ENCODE measurements at places on chromosomes 7 and 10.

DNA sequence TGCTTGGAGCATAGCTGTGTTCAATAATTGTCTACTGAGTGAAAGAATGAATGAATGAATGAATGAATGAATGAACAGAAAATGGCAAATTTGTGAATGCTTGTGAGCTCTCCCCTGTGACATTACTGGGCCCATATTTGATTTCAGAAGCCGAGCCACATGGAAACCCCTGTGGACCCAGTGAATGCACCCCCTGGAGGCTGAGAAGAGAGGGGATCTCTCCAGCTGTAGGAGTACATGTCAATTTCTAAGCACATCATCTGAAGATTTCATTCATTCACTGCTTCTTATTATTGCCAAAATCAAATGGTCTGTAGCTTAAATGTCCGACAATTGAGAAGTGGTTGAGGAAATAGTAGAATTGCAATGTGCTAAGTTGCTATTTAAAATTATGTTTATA is 58.3 kb upstream of the DOCK1 start:
- no peak for DNase-seq

DNA sequence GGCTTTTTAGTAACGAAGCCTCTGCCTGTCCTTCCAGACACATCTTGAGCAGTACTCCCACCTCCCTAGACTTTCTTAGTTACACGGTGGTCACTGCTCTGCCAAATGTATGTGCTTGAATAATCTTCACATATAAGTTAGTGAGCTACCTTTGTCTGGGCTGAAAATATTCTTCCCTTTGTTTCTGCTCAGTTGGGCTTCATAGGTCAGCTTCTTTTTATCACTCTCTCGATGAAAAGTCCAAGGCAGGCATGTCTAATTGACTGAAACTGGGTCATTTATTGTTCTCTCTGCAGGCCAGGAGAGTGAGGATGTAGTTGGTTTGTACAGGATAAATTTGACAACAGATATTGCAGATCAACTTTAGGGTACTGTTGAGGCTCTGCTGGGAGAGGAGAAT is 636.7 kb upstream of the IGFBP3 start:
- DNase-seq: no peak

DNA sequence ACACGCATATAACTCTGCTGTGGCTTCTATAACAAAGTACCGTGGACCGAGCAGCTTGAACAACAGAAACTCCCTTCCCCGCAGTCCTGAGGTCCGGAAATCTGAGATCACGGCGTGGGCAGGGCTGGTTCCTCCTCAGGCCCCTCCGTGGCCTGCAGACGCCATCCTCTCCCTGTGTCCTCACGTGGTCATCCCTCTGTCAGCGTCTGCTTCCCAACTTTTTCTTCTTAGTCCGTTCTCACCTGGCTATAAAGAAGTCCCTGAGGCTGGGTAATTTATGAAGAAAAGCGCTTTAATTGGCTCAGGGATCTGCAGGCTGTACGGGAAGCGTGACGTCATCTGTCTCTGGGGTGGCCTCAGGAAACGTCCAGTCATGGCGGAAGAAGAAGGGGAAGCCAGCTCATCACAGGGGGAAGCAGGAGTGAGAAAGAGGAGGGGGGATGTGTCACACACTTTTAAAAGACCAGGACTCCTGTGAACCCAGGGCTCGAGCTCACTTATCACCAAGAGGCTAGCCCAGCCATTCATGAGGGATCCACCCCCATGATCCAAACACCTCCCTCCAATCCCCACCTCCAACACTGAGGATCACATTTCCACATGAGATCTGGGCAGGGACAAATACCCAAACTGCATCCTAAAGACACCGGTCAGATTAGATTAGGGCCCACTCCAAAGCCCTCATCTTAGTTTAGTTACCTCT is 91.2 kb upstream of the INSIG1 start:
- DNase-seq: peak; percentile 56

GRCh38 chr10:78755063-78755701 is 313.6 kb upstream of the ZMIZ1 start:
- DNase-seq: no peak

DNA sequence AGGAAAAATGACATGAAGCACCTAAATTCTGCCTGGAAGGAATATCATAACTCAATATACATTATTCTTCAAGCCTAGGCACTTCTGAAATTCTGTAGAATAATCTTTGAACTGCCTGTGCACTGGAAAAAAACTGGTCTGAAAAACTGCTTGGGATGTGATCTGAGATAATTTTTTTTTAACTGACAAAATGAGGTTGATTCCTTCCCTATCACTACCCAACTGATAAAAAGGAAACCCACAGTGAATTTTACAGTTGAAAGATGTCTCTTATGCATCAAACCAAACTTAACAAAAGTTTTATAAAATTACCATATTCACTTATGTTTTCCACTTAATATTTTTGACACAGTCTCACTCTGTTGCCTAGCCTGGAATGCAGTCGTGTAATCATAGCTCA is 67.2 kb upstream of the FAM133B start:
- DNase-seq: no peak

DNA sequence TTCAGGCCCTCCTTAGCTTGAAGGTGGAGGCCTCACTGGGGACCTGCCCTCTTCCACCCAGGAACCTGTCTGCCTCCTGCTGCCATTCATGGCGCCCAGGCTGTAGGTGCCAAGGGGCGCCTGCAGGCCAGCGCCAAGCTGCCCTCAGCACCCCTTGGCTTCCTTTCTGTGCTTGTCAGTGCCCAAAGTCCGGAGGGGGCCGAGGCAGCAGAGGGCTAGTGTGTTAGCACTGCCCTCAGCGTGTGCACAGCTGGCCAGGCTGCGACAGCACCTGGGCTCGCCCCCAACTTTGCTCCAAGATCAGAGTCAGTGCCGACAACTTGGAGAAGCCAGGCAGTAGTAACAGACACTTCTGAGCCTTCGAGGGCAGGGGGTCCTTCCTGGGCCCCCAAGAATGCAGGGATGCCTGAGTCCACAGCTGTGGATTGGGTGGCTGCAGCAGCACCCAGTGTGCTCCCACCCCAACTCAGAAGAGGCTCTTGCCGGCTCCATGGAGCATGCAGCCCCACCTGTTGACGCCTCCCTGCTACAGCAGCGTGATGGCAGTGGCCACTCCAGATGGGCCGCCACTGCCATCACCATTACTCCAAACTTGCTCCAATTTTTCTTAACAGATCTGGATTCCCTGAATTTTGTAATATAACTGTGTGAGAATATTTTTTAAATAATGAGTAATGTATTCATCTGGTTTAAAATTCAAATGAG is 41.7 kb downstream of the CACUL1 start:
- no peak for DNase-seq

GRCh38 chr7:98075801-98076200 is 30.9 kb upstream of the LMTK2 start:
- DNase-seq: no peak

DNA sequence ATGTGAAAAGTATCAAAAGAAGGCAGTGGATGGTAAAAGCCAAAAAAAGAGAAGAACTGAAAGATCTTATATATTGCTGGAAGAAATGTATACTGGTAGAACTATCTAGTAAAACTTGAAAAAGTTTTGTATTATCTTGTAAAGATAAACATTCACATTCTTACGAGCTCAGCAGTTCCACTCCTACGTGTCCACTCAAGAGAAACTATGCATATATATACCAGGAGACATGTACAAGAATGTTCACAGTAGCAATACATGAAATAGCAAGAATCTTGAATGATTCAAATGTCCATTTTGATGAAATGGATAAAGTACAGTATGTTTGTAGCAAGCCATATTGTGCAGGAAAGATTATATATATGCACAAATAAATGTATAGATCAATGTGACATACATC is 155.0 kb downstream of the RNF133 start:
- DNase-seq: no peak

- no peak for DNase-seq
Observed at GRCh38 chr10:74898201-74898976, 72.0 kb downstream of the KAT6B start.

DNA sequence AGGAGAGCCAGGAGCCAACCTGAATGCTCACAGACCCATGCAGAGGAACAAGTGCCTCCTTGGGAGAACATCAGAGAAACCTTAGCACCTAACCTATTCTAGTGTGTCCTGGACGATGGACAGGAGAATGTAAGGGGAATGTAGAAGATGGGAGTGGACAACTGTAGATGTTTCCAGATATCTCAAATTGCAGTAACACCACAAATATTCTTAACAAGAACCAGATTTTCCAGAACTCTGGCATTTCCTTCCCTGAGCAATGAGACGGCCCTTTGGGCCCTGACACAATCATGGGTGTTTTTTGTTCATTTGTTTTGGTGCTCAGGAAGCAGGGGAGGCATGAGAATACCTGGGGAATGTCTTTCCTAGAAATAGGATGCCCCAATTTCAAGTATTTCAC is 196.1 kb upstream of the PRSS1 start:
- no peak for DNase-seq

DNA sequence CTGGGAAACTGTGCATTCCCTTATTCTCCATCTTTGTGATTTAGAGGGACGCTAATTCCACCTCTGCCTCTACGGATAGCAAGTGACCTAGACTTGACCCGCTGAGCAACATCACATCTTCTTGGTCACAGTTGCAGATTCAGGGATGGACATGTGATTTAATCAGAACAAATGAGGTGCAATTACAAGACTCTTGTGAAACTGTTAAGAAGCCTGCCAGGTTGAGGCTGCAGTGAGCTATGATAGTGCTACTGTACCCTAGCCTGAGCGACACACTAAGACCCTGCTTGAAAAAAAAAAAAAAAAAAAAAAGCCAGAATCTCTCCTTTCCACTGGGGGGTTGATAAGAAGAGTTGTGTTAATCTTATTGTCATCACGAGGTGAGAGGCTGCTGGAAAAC is 14.4 kb downstream of the MPLKIP start:
- no peak for DNase-seq

- no peak for DNase-seq
Observed at GRCh38 chr10:28331066-28331465, 28.2 kb upstream of the MPP7 start.

GRCh38 chr7:141354251-141354650 is 197.0 kb upstream of the AGK start:
- DNase-seq: no peak

DNA sequence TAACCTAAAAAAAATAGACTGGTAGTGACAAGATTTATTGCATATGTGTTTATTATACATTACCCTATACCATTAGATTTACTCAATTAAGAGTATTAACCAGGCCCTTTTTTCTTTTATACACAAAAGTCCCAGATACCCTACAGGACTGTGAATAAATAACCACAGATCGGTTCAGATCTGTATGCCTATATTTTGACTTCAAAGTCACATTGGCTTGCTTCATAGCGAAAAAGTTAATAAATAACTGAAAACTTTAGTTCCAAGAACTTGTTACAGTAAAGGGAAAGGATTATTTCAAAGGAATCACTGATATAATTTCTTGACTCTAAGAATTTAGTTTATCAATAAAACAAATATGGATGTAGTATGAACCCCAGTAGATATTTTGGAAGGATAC is 41.8 kb upstream of the FMC1 start:
- DNase-seq: no peak

GRCh38 chr10:99676426-99676825 is 17.1 kb downstream of the ENTPD7 start:
- no peak for DNase-seq

GRCh38 chr7:28093623-28094232 is 86.9 kb downstream of the JAZF1 start:
- peak; percentile 24 for DNase-seq

DNA sequence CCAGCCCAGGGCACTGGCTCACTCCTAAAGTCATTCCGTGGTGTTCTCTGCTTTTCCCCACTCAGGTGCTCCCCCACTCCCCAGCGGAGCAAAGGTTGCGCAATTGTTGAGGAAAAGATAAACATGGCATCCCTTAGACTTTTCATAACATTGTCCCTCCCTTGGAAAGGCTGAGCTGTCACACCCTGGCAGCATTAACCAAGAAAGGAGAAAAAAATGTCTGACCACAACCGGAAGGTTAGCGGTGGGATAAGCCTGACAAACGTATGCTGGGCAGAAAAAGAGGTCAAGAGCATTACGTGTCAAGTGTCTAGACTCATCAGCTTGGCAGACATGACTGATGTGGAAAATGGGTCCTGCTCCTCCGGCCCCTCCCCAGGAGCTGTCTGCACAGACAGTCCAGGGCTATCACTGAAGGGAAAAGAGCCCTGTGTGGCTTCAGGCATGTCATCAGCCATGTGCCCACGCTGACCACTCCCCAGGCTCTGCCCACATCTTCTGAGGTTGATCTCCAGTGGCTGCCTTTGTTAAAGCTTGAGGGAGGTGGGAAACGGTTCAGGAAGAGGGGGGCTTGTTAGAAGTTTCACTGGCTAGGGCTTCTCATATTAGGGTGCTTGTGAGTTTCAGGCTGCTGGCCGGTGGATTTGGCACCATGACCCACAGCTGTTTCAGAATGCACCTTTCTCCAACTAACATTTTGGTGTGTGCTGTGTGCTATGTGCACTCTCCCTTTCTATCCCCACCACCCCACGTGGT is 30.1 kb downstream of the BTBD16 start:
- no peak for DNase-seq

DNA sequence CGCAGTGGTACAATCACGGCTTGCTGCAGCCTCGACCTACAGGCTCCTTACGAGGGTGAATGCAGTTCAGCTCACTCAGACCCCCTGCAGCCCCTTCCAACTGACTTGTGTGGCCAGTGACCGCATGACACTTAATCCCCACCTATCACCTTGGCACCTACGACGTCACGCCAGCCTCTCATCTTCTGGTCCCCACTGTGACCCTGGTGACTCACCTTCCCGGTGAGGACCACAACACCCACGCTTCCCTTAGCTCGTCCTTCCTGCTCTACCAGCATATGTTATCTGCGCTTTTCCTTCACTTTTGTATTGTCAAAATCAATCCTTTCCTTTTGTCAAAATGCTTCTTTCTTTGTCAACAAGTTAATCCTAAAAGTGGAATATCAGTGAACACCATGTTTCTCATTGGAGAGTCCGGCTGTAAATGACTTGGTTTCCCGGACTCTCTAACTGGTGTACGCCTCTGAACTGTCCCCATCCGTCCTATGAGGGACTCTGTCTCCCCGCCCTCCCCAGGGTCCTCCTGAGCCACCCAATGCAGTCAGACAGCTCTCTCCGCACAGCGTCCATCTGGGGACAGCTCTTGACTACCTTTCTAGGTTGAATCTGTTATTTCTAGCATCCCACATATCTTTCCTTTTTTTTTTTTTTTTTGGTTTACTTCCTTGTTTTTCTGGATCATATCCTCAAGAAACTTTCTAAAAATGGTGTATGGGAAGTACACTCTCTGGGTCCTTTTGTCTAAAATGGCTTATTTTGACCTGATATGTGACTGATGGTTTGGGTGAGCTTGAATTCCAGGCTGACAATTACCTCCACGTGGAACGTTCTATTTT is 37.3 kb downstream of the CFAP46 start:
- DNase-seq: no peak
